ENCODE measurements at places on chromosomes 3 and 15.
A peak's percentile ranks its signal among the peaks of the same experiment; 100 is the strongest.

DNA sequence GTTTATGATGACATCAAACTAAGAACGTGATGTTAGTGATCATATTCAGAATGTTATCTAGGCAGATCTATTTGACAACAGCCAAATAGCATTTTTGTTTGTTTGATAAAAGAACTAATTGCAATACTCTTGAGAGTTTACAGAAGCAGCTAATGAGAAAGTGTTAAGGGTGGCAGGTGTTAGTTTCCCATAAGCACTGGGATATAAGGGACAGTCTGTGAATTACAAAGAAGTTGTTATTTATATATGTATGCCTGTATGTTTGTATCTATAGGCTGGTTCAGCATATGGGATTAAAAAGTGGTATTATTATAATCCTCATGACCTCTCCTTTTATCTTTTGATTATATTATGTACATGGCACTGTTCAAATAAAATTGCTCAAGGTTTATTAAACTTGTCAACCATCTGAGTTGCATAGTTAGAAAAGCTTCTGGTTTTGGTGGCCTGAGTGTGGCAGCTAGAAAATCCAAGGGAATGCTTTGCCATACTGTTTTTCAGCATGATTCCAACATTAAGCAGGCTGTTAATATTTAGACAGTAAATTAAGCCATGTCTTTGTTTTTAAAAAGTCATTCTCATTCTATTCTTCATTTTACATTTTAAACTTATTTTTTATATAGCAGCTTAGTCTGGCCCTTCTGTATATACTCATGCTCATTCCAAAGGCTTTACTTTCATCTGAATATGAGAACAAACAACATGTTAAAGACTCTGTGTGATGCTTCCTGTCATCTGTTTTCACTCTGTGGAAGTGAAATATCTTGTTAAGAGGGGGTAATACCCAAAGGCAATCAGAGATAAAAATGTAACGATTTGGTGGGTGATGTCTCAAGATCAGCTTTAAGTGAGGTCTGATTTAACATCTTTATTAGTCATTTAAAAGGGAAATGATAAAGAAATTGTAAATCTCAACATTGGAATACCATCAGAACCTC, 13.1 kb downstream of the ROBO2 start:
- DNase-seq: no peak

GRCh38 chr15:27665002-27665401, 434.1 kb downstream of the OCA2 start:
- DNase-seq: no peak

DNA sequence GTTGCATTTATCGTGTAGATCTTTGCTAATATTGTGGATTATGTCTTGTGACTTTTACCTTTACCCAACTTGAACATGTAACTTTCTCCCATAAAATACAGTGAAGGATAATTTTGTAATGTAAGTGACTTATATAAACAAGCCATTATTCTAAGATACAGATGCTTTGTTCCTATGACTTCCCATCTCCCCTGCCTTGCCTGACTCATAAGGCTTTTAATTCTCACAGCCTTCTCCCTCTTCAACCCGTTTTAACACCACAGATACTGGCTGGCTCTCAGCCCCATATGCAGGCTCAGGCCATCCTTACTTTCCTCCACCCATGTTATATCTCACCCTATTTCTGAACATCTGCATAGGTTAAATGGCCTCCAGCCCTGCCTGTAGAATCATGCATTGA, 4.1 kb downstream of the CCNDBP1 start:
- no peak for DNase-seq

GRCh38 chr3:45480218-45480617, 91.8 kb downstream of the LARS2 start:
- no peak for DNase-seq

GRCh38 chr15:42604894-42605744, 29.7 kb downstream of the STARD9 start:
- peak; percentile 83 for DNase-seq

GRCh38 chr3:64150623-64151207, 74.6 kb downstream of the PRICKLE2 start:
- no peak for DNase-seq

- DNase-seq: no peak
Measured at GRCh38 chr3:34024447-34025240, 226.2 kb downstream of the PDCD6IP start.

DNA sequence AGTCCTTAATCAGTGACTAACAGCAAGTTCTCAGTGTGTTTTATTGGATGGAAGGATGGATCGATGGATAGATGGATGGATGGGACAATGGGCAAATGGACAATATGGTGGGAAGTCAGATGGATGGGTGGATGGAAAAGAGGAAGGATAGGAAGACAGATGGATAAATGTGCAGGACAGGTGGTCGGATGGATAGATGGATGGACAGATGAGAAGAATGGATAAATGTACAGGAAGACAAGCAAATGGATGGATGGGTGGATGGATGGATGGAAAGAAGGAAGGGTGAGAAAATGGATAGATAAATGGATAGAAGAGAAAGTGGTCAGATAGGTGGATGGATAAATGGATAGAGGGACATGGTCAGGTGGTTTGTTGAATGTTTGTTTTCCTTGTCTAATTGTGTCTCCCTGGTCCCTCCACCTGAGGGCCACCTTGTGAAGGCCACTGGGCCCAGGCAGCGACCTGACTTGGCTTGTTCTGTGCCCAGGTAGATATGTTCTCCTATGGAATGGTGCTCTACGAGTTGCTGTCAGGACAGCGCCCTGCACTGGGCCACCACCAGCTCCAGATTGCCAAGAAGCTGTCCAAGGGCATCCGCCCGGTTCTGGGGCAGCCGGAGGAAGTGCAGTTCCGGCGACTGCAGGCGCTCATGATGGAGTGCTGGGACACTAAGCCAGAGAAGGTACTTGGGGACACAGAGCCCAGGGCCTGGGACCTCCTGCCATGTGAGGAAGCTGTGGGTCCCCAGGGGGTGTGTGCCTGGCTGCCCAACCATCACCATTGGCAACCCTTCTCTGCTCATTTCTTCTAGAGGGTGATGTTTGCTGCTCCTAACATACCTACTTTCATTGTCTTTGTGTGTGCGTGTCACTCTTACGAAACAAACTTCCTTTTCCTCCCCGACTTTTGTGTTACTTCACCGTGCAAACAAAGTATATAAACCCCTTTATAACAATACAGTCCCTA, 137.5 kb downstream of the LRRK1 start:
- no peak for DNase-seq

GRCh38 chr3:70096376-70097066, 97.0 kb downstream of the SAMMSON start:
- DNase-seq: no peak

DNA sequence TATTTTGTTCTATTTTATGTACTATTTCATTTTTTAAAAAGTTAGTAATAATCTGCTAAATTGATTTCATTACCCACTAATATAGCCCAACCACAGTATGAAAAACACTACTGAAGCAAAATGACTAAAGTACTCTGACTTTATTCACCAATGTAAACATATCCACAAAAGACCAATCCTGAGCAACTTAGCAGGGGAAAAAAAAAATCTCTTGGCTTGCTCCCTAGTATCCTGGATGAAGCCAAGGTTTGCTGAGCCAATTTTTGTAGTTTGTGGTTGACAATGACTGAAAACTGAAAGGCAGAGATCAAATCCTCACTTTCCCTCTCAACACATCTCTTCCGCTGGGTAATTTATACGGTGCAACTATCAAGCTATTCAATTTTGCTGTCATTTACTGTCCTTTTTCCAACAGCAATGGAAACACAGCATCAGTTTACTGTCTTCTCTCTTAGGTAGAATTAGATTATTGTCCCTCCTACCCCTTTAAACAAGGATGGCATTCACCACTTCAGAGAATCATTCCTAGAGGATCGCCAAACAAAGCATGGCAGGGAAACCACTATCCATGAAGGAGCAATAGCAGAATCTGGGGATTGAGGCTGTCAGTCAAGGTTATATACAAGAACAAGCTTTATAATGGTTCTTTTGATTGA, 149.7 kb downstream of the THRB start:
- no peak for DNase-seq

GRCh38 chr3:194237110-194237509, 101.2 kb downstream of the HES1 start:
- no peak for DNase-seq

- DNase-seq: no peak
Measured at GRCh38 chr15:90013503-90013937, 12.4 kb downstream of the ZNF710 start.
